SHP77 treated with DMSO at 0.1 percent for 48 hours (cell line): ENCODE measurements at places on chromosomes 12 and 14.

DNA sequence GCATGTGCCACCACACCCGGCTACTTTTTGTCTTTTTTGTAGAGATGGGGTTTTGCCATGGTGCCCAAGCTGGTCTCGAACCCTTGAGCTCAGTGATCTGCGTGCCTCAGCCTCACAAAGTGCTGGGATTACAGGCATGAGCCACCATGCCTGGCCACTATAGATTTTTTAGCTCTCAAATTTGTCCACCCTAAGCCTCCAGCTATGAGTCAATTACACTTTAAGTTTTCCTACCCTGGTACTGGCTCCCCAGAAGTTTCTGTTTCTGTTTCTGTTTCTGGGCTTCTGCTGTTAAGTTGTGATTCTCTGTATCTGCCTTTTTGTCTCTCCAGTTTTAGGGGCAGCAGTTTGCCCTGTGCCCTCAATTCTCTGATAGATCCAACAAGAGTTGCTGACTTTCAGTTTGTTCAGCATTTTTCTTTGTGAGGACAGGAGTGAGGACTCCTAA, 4.4 kb upstream of the TINF2 start:
- DNase-seq: no peak

GRCh38 chr12:47391566-47391965, 311.8 kb upstream of the AMIGO2 start:
- no peak for DNase-seq

GRCh38 chr14:103091041-103091882, 3.3 kb upstream of the EXOC3L4 start:
- no peak for DNase-seq

- no peak for DNase-seq
These were observed 396.7 kb upstream of the OR4E1 start for GRCh38 chr14:22070119-22070982.

- no peak for DNase-seq
These were observed 68.2 kb downstream of the PAH start for GRCh38 chr12:102848832-102849231.

DNA sequence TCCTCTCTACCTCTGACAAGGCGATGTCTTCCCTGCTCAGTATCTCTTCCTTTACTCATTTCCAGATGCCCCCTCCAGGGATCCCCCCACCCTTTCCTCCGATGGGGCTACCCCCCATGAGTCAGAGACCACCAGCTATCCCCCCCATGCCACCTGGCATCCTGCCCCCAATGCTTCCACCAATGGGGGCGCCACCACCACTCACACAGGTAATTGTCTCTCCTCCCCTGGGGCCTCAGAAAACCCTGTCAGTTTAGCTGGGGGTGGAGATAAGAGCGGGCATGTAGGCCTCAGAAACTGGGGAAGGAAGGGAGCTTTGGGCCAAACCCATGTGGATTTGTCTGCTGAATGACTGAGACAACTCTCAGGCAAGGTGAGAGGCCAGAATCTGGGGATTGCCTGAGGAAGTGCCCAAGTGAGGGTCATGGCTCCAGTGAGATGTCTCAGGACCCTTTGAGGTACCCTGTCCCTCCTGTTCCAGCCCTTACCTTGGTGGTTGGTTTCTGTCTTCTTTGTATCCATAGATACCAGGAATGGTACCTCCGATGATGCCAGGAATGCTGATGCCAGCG, 8.1 kb downstream of the PRPF40B start:
- no peak for DNase-seq

DNA sequence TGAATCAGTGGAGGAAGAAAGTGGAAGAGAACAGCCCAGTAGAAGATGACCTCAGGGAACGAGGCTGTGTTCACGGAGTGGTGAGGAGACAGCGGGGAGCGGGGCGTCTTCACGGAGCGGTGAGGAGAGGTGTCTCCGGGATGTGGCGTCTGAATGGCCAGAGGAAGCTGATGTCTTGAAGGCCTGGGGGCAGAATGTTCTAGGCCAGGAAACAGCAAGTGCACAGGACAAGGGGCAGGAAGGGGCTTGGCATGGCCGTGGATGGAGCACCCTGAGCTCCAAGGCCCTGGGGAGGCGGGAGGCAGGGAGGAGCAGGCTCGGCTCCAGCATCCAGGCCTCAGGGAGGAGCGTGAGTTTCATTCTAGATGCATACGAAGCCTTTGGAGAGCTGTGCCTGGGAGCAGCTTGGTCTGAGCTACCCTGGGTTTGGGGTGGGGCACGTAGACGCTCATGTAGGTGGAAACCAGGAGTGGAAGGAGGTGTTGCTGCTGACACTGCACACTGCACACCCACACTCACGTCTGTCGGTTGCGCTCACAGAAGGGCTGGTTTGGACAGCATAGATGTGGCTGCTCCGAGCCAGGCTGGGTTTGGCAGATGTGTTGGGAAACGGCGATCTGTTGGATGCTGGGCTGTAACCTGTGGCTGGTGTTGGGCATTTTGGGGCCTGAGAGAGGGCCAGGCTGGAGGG, 131.6 kb downstream of the ADGRD1 start:
- DNase-seq: no peak

GRCh38 chr14:33477797-33478196, 473.1 kb downstream of the EGLN3 start:
- no peak for DNase-seq

DNA sequence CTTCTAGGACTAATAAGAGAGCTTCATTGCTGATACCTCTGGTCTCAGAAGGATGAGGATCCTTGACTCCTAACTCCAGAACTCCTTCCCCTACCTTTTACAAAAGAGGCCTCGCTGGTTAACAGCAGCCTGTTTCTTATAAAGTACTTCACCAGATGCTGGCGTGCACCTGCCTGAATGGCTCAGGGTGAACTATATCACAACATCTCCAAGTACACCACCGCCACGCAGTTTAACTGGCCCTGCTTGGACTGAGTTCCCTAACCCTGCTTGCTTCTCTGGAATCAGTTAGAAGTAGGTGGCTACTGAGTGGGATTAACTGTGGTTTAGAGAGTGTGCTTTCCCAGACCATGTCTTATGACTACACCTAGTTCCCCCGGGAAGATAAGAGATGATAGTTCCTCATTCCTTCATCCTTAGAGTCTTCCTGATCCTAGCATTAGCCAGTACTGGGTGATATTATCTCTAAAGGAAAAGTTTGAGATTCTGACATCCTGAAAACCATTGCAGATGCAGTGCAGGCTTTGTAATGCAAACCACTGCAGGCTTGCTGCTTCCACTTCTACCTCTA, 3.0 kb downstream of the FOXJ2 start:
- no peak for DNase-seq

GRCh38 chr14:52179141-52179790, 88.2 kb upstream of the PTGDR start:
- no peak for DNase-seq

GRCh38 chr12:124842073-124842749, 21.5 kb downstream of the SCARB1 start:
- no peak for DNase-seq

- no peak for DNase-seq
These were observed 43.2 kb upstream of the BCL11B start for GRCh38 chr14:99315197-99315596.

- DNase-seq: no peak
These were observed 12.7 kb upstream of the GPATCH2L start for GRCh38 chr14:76138758-76139723.

GRCh38 chr14:92609955-92610354, 96.4 kb downstream of the RIN3 start:
- DNase-seq: no peak

- no peak for DNase-seq
These were observed 4.5 kb downstream of the LRRC43 start for GRCh38 chr12:122187466-122187865.

DNA sequence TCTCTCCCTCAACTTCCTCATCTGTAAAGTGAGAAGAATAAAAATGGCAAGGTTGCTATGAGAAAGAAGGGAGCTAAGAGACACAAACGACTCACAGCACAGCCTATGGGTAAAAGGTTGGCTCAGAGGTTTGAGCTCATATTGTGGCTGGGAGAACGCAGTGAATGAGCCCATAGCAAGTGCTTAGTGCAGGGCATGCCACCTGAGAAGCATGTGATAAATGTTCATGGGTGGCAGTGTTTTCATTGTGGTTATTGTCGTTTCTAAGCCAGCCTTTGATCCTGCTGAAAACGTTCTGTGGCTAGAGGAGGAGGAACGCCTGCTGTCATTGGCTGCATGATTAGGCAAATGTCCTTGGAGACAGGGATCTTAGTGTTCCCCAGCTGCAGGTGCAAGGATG, 150.4 kb downstream of the KSR2 start:
- DNase-seq: no peak

- DNase-seq: no peak
These were observed 411.8 kb upstream of the MIS18BP1 start for GRCh38 chr14:45664668-45665356.

DNA sequence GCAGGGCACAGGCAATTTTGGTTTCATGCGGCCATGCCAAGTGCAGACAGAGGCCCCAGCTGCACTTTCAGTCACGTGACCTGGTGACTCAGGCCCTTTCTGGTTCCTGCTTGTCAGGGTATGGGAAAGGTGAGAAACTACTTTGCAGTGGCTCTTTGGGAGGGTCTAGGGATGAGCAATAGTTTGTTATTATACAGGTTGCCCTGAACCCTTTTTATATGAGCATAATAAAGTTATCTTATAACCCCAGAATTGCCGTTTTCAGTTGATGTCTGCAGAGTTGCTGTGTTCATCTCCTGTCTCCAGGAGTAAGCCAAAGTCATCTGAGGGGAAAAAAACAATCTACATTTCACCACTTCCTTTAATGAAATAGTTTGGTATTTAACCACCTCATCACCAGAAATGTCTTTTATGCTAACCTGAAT, 30.9 kb upstream of the EMP1 start:
- DNase-seq: no peak

GRCh38 chr14:48670939-48671338, 915.2 kb downstream of the RPS29 start:
- DNase-seq: no peak

DNA sequence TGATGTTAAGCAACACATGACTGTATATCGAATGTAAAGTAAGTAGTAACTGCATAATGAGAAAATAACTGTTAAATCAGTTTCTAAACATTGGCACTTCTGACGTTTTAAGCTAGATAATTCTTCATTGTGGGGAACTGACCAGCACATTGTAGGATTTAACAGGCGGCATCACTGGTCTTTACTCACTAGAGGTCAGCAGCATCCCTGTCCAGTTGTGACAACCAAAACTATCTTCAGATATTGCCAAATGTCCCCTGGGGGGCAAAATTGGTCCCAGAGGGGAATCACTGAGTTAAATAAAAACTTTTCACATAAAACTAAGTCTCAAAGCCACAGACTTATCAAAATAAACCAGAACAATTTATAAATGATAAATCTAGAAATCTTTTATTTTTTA, 65.3 kb downstream of the BLTP3B start:
- DNase-seq: no peak

DNA sequence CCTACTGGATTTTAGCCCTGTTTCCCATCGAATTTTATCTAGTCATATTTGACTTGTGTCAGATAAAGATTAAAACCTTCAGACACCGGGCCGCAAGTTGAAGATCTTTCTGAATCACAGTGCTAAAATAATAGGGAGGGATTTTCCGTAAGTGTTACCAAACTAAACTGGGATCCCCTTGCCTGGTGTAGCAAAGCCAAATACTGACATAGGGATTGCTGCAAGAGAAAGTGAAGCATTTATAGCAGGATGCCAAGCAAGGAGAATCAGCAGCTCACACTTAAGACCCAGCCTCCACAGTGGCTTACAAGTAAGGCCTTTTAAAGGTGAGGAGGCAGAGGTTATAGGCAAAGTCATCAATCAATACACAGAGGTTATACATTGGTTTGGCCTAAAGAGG, 147.4 kb downstream of the AKAP6 start:
- no peak for DNase-seq

DNA sequence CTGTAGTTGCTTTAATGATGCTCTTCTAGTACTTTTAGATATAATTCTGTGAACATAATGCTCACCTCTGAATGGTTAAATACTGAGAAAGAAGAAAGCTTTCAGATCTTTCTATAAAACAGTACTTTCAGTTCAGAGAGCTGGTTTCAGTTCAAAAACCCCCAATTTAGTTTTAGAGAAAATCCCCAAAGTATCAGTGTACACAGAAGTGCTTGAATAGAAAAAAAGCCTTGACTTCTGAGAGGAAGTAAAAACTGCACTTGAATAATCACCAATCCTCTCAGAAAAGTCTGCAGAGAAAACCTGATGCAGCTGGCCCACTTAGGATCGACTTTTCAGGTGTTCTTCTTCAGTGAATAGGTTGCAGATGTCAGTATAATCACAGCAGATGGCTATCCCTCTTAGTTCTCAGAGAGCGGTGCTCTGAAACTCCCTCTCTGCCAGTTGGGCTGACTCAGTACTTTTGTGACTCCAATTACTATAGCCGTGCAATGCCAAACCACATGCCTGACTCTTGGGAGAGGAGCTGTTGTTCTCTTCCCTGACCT, 616.3 kb downstream of the LRFN5 start:
- peak; percentile 63 for DNase-seq

- no peak for DNase-seq
These were observed 24.2 kb downstream of the CHST11 start for GRCh38 chr12:104480826-104481440.

- DNase-seq: no peak
These were observed 27.3 kb downstream of the SERPINA1 start for GRCh38 chr14:94360945-94361565.

GRCh38 chr12:2644683-2645405, 149.9 kb upstream of the FKBP4 start:
- no peak for DNase-seq

DNA sequence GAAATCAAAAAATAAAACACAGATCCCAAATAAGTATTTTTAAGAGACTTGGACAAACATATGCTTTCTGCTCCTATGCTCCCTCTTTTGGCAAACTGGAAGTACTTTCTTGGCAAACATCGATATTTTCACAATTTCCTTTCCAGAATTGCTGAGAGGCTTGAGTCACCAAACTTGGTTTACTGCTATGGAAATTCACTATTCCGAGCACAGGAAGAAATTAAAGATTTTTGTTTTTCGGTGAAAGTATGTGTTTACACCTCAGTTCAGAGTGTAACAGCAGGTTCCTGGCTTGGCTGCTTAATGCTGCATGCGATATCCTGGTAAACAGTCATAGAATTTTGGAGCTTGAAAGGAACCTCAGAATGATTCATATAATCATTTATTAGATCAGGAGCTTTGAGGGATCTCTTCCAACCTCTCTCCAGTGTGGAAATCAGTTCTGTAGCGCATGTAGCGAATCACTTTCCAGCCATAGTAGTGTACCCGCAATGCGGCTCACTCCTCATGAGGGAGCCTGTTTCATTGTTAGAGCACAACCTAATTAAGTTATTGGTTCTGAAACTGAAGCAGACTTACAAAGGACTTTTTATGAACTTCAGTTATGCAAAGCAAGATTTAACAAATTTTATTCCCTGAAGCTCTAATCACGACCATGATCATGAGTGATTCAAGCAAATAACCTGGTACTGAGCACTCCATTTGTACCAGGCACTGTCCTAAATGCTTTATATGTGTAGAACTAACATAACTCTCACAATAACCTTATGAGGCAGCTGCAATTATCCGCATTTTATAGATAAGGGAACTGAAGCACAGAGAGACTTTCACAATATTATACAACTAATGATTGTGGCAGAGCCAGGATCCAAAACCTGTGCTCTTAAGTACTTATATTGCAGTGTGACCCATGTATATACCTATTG, 56.4 kb upstream of the ATP2A2 start:
- DNase-seq: no peak

- no peak for DNase-seq
These were observed 311.0 kb upstream of the RGS6 start for GRCh38 chr14:71621276-71621675.
